ENCODE measurements at places on chromosomes 6 and 20.

GRCh38 chr20:37205130-37205529, 25.8 kb upstream of the MROH8 start:
- no peak for DNase-seq

- DNase-seq = no peak
Observed at GRCh38 chr6:11764250-11764604, 14.4 kb downstream of the ADTRP start.

GRCh38 chr6:112087916-112088315, 525 bp downstream of the FAM229B start:
- no peak for DNase-seq

- DNase-seq = no peak
Observed at GRCh38 chr6:87641065-87641692, 51.2 kb downstream of the ORC3 start.

DNA sequence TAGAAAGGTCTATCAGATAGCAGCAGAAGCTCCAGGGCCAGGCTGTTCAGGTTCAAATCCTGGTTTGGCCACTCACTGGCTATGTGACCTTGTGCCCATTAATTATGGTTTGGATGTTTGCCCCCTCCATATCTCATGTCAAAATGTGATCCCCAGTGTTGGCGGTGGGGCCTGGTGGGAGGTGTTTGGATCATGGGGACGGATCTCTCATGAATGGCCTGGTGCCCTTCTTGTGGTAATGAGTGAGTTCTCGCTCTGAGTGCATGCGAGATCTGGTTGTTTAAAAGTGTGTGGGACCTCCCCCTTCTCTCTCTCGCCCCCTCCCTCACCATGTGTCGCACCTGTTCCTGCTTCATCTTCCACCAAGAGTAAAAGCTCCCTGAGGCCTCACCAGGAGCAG, 240.9 kb downstream of the LRFN2 start:
- DNase-seq = no peak

DNA sequence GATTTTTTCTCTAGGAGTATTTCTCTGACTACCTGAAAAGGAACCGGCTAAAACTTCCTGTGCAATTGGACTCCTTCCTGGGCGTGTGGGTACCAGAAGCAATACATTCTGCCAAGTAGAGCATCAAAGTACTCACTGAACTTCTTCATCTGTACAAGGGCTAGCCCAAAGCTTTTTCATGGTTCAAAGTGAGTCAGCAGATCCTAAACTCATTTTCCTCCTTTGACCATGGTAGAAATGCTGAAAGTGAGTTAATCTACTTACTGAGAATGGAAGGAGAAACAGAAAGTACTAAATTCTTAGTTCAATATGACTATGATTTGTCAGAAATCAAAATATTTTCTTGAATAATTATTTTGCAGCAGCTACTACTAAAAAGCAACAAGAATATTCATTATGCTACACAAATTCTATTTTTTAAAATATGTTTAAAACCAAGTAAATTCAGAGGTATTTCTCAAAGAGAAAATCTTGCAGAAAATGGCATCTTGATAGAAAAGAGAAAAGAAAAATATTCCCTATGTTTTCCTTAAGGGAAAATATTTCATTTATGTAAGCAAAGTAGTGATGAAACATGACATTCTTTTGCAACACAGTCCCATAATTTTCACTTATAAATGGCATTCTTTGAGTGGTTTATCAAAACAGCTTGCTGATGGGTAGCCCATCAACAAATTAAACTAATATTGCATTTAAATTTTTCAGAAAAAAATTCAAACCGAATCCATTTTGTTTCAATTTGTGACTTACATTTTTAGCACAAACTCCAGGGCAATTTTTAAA, 3.7 kb upstream of the BEND6 start:
- no peak for DNase-seq

DNA sequence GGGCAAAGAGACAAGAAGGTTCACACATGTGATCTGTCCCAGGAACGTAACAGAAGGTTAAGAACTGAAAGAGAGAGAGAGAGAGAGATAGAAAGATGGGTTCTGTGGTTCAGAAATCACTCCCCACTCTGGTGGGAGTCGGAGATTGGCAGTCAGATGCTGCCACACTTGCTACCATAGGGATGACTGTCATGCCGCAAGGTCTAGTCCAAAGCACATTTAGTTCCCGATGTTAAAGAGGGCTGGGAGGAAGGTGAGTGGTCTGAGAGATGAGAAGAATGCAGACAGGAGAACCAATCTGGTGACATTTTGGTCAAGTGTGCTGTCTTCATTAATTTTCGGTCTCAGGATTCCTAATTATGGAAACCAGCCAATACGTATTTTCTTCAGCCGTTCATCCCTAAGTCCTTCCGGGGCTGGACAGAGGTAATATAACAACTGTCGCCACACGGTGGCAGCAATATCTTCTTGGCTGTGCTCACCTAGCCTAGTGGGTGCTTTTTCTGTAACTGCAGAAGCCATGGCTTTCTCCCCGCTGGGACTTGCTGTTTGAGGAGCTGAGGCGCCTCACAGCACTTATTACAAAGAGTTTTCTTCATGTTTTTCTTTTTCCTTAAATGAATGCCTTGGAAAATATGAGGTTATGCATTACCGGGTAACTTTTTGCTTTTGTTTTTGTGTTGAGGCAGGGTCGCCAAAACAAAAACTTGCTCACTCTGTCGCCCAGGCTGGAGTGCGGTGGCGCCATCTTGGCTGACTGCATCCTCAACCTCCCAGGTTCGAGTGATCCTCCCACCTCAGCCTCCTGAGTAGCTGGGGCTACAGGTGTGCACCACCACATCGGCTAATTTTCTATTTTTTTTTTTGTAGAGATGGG, 46.0 kb downstream of the SLC35D3 start:
- no peak for DNase-seq

GRCh38 chr20:5529331-5530148, 212.8 kb upstream of the PROKR2 start:
- DNase-seq = peak; percentile 63

DNA sequence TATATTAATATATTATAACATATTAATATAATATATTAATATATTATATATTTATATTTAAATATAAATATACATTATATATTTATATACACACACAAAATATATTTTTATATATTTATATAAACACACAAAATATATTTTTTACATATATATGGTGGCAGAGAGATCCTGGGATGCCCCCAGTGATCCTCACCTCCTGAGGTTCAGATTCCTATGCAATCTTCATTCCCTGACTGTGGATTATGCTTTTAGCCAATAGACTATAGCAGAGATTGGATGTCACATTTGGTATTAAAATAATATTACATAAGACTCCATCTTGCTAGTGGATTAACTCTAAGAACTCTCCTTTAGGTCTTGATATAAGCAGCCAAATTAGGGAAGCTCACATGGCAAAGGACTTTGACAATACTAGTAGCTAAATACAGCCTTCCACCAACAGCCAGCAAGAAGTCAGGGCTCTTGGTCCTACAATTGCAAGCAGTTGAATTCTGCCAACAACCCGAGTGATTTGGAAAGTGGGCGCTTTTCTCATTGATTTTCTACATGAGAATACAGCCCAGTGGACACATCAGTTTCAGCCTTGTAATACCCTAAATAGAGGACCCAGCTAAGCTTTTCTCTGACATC, 681.0 kb downstream of the C6orf118 start:
- DNase-seq = no peak

DNA sequence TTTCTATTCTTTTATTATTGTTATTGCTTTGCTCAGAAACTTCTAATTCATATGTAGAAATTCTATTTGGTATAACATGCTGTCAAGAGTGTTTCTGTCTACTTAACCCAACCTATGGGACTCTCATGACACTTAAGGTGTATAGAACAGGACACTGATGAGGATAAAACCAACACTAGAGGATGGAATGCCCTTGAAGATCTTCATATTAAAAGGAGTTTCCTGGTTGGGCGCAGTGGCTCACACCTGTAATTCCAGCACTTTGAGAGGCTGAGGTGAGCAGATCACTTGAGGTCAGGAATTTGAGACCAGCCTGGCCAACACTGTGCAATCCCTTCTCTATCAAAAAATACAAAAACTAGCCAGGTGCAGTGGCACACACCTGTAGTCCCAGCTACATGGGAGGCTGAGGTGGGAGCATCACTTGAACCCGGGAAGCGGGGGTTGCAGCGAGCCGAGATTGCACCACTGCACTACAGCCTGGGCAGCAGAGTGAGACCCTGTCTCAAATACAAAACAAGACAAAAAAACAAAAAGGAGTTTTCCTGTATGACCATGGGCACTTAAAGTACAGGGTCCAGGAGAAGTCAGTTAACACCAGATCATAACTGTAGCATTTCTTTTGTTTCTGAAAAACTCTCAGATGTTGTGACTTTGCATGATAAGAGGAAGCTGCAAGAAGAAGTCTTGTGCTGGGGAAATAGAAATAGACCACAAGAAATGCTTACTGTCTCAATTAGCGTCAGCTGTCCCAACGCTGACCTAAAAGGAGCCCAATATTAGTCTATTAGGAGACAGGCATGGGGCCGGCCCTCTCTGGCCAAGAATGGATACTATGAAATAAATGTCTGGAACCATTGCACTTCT, 38.9 kb upstream of the CD2AP start:
- DNase-seq = no peak

DNA sequence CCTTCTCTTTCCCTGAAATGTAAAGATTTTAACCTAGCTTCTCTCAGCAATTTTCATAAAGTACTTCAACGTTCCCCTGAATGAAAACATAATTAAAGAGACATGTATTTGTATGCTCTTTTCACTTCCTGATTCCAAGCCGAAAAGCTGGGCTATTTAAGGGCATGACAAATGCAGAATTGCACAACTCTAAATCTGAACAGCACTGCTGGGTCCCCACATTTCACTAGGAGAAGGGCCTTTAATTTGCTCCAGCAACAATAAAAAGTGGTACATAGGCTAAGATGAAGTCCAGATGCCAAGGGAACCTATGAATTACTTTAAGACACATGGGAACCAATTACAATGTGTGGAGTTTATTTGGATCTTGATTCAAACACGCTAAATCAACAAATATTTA, 42.0 kb downstream of the IRAK1BP1 start:
- DNase-seq = no peak

DNA sequence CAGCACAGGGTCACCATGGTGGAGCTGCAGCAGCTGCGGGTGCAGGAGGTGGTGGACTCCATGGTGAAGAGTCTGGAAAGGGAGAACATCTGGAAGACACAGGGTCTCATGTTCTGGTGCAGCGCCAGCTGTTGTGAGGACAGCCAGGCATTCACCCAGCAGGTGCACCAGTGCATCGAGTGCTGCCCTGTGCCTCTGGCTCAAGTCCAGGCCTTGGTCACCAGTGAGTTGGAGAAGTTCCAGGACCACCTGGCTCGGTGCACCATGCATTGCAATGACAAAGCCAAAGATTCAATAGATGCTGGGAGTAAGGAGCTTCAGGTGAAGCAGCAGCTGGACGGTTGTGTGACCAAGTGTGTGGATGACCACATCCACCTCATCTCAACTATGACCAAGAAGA, 22.9 kb upstream of the RIPK1 start:
- DNase-seq = no peak

- DNase-seq = no peak
Observed at GRCh38 chr20:46809706-46810360, 84.8 kb upstream of the EYA2 start.

DNA sequence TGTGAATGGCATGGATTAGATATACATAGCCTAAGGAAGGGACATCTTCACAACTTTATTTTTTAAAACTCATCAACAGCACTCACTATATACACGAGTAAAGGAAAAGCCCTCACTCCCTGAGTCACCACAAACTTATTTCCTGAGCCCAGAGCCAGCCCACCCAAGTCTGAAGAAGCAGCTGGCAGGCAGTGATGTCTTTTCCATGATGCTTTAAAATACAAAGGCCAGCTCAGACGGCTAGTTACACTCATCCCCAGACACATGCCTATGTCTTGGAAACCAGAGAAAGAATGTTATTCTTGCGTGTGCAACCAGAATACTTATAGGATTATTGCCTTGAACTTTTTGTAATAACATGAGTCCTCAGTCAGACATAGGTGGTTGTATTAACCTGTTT, 114.4 kb downstream of the ADGRG6 start:
- no peak for DNase-seq

GRCh38 chr20:21100578-21101452, 5.3 kb downstream of the LINC00237 start:
- DNase-seq = no peak

GRCh38 chr6:162385980-162386379, 341.6 kb downstream of the PRKN start:
- no peak for DNase-seq

GRCh38 chr6:62978920-62979319, 232.3 kb upstream of the FKBP1C start:
- DNase-seq = no peak

GRCh38 chr6:128479048-128479666, 41.2 kb downstream of the PTPRK start:
- no peak for DNase-seq

DNA sequence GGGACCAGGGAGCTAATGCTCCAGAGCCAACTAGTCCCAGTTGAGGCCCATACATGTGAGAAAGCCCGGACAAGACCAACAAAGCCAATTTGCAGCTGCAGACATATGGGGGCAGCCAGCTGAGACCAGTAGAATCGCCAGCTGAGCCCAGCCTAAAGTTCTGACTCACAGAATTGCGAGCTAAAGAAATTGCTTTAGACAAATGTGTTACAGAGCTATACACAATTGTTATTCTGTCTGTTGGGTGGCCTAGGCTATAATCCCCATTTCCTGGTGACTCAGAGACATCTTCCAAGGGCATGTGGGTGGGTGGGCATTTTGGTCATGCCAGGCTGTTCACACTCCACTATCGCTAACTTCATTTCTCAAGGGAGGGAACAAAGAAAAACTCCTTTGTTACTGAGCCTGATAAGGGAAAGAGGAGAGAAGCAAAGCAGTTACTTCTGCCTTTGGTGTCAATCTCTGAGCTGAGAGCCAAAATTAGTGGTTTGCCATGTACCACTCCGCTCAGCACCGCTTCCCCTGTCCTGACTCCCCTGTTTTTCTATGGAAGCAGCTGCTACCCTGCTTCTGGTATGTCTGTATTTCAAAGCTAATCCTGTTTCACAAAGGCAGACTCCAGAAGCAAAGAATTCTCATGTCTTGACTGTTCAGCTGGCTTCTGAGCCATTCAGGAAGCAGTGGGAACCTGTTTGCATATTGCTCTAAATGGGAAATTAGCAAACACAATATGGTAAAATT, 26.1 kb downstream of the SCP2D1 start:
- DNase-seq = no peak

- DNase-seq = no peak
Observed at GRCh38 chr6:136699358-136699757, 92.9 kb downstream of the MAP3K5 start.

DNA sequence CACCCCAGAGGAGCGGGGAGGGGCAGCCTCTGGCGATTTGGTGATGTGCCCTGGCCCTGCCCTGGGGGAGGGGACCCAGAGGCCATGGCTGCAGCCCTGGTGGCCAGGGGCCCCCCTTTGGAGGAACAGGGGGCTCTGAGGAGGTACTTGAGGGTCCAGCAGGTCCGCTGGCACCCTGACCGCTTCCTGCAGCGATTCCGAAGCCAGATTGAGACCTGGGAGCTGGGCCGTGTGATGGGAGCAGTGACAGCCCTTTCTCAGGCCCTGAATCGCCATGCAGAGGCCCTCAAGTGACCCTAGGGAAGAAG, 10.9 kb downstream of the NFKBIL1 start:
- no peak for DNase-seq

- no peak for DNase-seq
Observed at GRCh38 chr6:25404693-25405169, 125.6 kb downstream of the CARMIL1 start.

GRCh38 chr6:107690643-107691061, 133.5 kb downstream of the SCML4 start:
- DNase-seq = no peak
